ENCODE measurements at places on chromosomes 16 and 17.

DNA sequence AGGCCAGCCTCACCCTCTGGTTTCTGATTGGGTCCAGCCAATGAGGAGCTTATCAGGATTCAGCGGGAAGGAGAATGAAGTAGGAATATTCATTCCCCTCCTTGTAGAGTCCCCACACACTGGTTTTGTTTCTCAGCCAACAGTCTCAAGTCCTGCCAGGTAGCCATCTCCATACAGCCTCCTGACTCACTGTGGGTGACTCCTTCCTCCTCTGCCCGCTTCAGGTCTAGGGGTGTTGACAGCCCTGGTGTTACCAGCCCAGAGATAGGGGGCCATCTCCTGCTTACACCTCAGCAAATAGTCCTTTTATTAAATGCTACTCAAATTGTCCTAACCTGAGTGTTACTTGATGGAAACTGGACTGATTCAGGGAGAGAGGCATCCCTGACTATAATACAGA, 4.0 kb upstream of the MFAP4 start:
- no peak for DNase-seq

DNA sequence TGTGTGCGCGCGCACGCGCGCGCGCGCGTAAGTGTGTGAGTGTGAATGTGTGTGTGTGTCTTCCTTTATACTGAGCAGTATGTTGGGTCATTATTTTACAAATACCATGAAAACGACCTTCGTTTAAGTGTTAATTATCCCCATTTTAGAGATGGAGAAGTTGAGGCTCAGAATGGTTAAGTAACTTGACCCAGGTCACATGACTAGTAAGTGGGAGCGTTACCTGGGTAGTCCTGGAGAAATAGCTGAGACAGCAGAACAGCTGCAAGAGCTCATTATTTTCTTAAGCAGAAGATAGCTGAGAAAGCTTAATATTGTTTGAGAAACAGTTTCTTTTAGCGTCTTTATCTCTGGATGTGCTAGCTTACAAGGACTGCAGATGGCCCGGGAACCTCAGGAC, 78.8 kb downstream of the IRX3 start:
- no peak for DNase-seq

DNA sequence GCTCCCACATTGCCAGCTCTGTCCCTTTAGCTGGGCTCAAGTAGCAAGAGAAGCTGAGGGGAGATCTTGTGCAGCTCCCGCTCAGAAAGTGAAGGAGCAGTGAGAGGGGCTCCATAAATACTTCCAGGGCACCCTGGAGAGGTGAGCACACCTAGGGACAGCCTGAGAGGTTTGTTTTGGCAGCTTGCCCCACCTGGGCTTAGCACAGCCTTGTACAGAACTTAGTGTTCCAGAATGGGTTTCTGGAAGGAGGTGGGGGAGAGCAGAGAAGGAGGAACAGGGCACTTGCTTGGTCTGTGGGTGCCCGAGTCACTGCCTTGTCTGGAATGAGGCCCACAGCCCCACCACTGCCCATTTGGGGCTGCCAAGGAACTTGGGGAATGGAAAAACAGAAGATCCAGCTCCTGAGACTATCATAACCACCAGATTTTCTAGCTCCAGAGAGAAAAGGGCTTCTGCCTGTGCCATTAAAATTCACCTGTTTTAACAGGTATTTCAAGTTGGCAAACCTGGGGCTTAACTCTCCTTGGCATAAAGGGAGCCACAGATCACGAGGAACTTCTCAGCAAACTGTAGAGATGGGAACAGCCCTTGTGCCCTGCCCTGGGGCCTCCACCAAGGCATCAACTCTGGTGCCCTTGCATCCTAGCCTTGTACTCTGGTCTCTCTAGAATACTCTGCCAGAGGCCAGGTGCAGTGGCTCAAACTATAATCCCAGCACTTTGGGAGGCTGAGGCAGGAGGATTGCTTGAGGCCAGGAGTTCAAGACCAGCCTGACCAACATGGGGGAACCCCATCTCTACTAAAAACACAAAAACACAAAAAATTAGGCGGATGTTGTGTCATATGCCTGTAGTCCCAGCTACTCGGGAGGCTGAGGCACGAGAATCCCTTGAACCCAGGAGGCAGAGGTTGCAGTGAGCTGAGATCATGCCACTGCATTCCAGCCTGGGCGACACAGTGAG, 1.9 kb downstream of the PRR15L start:
- DNase-seq = no peak

DNA sequence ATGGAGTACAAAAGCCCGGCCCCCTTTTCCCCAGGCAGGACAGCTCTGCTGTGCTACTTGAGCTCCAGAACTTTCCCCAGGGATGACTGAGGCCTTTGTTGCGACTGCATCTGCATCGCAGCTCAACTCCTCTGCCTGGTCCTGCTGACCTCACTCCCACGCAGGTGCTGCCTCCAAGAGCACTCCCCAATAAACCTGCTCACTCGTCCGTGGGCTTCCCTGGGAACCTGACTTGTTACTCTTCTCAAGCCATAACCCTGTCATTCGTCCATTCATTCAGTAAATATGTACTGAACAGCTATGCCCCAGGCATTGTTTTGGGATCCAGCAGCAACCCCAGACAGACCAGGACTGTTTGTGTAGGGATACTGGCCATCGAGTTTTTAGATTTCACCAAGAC, 11.6 kb upstream of the RMI2 start:
- no peak for DNase-seq

GRCh38 chr16:50735629-50736122, 6.2 kb upstream of the CYLD start:
- DNase-seq = peak; percentile 38

- DNase-seq = no peak
These were observed 87.6 kb downstream of the USP31 start for GRCh38 chr16:23061669-23062068.

- no peak for DNase-seq
These were observed 22.4 kb downstream of the MIS12 start for GRCh38 chr17:5508810-5509209.

GRCh38 chr17:296906-297690, 55.5 kb downstream of the RPH3AL start:
- DNase-seq = no peak

GRCh38 chr16:50059111-50059510, 6.7 kb upstream of the HEATR3 start:
- no peak for DNase-seq

GRCh38 chr16:51146256-51146924, 4.7 kb downstream of the SALL1 start:
- no peak for DNase-seq

- DNase-seq = no peak
These were observed 139.4 kb upstream of the CPHXL start for GRCh38 chr16:75865736-75866135.

Data from Kasumi-1 (cell line).